ENCODE measurements at places on chromosomes 4 and X.

GRCh38 chr4:101791182-101791558 lies 640 bp downstream of the BANK1 start:
- DNase-seq, result peak; percentile 40

DNA sequence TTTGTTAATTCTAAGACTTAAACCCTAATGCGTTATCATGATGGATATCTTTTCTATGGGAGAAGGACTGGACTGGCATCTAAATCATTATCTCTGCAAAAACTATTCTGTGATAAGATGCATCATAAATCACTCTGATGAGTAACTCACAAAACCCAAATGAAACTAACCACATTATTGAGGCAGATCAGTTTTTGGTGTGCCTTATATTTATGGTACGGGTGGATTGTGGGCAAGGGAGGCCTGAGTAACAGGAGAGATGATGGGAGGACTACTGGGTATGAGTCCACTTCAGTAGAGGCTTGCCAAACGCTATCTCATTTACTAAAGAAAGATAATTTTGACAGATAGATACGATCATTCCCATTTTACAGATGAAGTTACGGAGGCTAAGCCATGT lies 66.4 kb upstream of the GUCY1A1 start:
- DNase-seq, result no peak

- DNase-seq, result no peak
Measured at GRCh38 chrX:120264341-120264740, 13.7 kb downstream of the ZBTB33 start.

- no peak for DNase-seq
Measured at GRCh38 chr4:28093071-28093470, 1232.4 kb downstream of the STIM2 start.

- peak; percentile 68 for DNase-seq
Measured at GRCh38 chrX:6021316-6022091, 207.2 kb downstream of the NLGN4X start.

DNA sequence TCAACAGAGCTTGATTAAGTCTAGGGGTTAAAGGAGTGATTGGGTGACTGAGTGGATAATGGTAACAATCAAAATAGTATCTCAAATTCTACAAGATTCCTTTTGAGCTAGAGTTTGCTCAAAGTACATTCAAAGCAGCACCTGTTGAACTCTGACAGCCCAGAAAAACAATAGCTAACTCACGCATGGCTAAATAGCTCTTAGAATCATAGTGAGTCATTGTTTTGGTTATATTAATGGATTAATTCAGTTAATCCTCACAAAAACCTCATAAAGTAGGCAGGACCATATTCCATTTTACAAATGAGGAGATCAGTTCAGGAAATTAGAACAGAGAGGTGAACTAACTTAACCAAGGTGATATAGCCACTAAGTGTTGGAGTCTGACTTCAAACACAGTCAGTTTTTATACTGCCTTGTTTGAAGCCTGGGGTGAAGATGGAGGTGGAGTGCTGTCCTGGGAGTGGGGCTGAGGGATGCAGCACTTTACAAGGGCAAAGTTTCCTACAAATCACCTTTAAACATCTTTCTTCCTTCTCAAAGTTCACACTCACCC lies 35.9 kb upstream of the PPM1K start:
- no peak for DNase-seq

GRCh38 chrX:2416851-2417604 lies 83.7 kb downstream of the DHRSX start:
- DNase-seq, result no peak

DNA sequence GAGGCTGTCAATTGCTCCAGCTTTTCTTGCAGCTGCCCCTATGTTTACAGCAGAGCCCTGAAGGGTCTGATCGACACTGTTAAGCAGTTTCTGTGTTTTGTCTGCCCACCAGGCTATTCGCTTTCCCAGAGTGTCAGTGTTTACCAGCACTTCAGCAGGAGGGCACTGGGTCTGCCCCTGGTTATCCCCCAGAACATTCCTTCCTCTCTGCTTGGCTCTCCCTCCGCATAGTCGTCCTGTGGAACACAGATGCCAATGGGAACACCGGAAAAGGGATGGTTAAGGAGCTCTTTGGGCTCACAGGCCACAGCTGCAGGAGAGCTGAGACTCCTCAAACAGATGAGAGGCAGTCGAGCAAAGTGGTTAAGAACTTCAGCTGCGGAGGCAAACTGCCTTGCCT lies 71.3 kb upstream of the FBXW7 start:
- DNase-seq, result no peak

GRCh38 chrX:136497556-136498052 lies at the start of gene HTATSF1:
HTATSF1 (plus strand) TSS chrX:136497592; CDS start chrX:136497685, 93 bp downstream.
- DNase-seq, result no peak

- no peak for DNase-seq
Measured at GRCh38 chrX:69374569-69374968, 129.6 kb upstream of the NALF2 start.

- DNase-seq, result no peak
Measured at GRCh38 chrX:118772051-118772450, 44.6 kb downstream of the IL13RA1 start.

DNA sequence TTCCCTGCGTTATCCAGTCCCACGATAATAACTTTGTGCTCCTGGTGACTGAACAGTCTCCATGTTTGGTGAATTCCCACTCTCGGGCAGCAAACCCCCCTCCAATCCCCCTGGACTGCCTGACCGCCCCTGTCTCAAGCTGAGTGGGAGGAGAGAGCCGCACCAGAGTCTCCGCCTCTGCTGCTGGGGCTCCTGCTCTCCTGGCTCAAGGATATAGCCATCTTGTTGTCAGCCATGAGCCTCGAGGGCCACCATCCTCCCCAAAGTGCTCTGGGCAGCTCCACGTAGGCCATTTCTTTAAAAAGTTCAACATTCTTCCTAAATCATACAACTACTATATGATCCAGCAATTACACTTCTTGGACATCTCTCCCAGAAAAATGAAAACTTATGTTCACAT lies 49.3 kb upstream of the PGRMC1 start:
- no peak for DNase-seq

DNA sequence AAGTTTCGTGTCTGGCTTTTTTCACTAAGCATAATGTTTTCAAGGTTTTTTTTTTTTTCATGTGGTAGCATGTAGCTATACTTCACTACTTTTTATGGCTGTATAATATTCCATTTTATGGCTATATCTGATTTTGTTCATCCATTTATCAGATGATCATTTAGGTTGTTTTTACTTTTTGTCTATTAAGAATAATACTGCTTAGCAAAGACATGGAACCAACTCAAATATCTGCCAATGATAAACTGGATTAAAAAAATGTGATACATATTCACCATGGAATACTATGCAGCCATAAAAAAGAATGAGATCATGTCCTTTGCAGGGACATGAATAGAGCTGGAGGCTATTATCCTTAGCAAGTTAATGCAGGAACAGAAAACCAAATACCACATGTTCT lies 32.7 kb upstream of the ZNF280C start:
- no peak for DNase-seq

DNA sequence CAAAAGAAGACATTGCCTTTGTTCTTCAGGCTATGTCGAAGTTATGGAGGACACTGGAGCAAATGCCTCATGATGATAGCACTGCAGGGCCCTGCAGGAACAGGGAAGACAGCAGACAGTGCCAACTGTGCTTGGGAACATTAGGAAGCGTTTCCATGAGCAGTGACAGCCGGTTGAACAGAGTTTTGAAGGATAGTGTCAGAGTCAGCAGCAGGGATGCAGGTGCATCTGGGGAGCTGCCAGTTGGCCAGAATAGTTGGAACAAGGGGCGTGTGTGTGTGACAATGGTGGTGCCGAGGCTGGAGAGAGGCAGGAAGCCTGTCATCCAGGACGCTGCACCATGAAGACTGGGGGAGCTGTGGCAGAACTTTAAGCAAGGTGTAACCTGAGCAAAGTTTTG lies 88.6 kb downstream of the SHROOM3 start:
- no peak for DNase-seq

- DNase-seq, result no peak
Measured at GRCh38 chrX:133983974-133984845, 1.2 kb downstream of the GPC3 start.

GRCh38 chr4:38365261-38365660 lies 298.7 kb upstream of the KLF3 start:
- DNase-seq, result no peak

GRCh38 chr4:120132935-120133334 lies 66.3 kb upstream of the MAD2L1 start:
- DNase-seq, result no peak

DNA sequence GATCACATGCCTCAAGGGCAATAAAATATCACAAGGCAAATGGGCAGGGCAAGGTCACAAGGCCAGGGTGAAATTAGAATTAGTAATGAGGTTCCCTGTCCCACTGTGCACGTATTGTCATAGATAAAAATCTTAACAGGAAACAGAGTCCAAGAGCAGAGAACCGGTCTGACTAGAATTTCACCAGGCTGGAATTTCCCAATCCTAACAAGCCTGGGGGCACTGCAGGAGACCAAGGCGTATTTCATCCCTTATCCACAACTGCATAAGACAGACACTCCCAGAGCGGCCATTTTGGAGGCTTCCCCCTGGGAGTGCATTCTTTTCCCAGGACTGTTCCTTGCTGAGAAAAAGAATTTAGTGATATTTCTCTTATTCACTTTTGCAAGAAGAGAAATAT lies 25.9 kb upstream of the PRDM5 start:
- DNase-seq, result no peak

DNA sequence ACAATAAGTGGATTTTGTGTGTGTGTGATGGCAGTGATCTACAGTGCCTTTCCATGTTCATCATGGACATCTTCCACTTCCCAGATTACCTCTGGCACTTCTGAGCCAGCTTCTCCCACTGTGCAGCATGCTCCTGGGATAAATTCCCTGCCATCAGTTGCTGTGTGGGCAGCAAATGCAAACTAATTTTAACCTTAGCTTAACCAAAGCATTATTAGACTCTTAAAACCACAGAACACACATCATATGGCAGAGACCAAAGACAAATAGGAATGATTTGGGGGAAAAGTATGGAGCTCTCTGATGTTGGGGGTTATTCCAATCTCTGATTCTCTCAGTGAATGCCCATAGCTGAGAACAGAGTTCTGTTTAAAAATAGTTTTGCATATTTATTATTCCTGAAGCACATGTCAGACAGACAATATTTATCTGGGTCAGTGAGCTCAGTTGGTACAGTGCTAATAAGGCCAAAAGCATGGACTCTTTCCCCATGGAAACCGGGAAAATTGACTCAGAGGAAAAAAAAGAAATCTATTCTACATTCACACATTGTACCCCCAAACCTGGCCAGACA lies 567.4 kb downstream of the IQCM start:
- DNase-seq, result no peak

DNA sequence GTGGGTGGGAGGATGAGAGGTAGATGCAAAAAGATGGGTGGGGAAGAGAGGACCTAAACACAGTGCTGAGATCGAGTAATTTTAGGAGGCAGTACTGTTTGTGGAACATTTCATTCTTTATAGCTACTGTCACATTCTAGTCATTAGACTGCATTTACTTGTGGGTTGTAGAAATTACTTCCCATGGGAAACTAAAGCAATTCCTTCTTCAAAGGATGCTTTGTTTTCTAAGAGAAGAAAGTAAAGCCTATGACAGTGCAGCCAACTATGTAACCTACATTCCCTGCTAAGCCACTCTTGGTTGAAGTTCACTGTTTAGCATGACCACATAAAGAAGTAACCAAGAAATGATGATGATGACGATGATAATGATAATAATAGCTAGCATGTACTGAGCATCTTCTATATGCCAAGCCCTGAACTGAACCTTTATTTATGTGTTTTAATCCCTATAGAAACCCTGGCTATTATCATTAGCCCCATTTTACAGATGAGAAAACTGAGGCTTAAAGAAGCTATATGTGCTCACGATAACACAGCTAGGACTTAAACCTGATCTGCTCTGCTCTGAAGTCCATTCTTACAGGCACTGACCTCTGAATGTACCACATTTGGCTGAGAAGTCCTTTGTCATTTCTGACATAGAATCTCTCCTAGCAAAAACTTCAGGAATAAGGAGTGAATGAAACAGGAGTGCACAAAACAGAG lies 114.5 kb upstream of the KIT start:
- DNase-seq, result no peak

DNA sequence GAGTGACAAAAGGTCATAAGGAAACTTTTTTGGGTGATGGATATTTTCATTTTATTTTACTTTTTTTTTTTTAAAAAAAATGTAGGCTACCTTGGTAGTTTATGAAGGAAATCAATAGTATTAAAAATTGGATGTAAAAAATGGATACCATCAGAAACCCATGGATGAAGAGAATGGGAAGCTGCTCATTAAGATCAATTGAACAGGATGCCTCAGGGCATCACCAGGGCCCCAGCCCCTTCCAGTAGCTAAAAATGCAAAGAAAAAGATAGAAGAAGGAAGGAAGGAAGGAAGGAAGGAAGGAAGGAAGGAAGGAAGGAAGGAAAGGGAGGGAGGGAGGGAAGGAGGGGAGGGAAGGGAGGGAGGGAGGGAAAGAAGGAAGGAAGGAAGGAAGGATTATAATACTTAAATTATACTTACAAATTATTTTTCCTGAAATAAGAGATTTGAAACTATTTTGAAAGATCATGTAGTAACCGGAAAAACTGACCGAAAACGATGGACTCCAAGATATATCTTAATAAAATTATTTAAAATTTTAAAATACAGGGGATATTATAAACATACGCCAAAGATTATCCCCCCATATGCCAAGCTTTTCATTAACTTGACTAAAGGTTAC lies 24.1 kb downstream of the OSTC start:
- no peak for DNase-seq

GRCh38 chr4:122360754-122361153 lies 18.1 kb upstream of the ADAD1 start:
- DNase-seq, result no peak

- no peak for DNase-seq
Measured at GRCh38 chrX:84830836-84831235, 172.8 kb upstream of the APOOL start.

GRCh38 chr4:42282081-42282901 lies 115.0 kb upstream of the SHISA3 start:
- peak; percentile 69 for DNase-seq

DNA sequence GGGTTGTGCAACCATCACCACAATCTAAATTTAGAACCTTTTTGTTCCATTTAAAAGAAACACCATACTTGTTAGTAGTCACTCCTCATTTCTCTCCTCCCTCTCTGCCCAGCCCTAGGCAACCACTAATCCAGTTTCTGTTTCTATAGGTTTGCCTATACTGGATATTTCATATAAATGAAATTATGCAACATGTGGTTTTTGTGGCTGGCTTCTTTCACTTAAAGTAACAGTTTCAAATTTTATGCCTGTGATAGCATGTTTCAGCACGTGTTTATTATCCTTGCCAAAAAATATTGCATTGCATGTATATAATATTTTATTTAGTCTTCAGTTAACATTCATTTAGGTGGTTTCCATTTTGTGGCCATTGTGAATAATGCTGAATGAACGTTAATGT lies 437.6 kb downstream of the IL1RAPL1 start:
- DNase-seq, result no peak

GRCh38 chr4:76117536-76117935 lies 30.7 kb downstream of the NUP54 start:
- no peak for DNase-seq

- DNase-seq, result peak; percentile 3
Measured at GRCh38 chr4:15004739-15005301, 2.5 kb downstream of the CPEB2 start.

- no peak for DNase-seq
Measured at GRCh38 chrX:31872007-31872406, 800.2 kb upstream of the FTHL17 start.

Data from NCI-H510A treated with DMSO at 0.1 percent for 48 hours (cell line).